NCI-H460 (cell line): ENCODE measurements at places on chromosomes 2 and 18.

- DNase-seq, result peak; percentile 89
Observed at GRCh38 chr2:202965810-202966460, 48.7 kb upstream of the NBEAL1 start.

DNA sequence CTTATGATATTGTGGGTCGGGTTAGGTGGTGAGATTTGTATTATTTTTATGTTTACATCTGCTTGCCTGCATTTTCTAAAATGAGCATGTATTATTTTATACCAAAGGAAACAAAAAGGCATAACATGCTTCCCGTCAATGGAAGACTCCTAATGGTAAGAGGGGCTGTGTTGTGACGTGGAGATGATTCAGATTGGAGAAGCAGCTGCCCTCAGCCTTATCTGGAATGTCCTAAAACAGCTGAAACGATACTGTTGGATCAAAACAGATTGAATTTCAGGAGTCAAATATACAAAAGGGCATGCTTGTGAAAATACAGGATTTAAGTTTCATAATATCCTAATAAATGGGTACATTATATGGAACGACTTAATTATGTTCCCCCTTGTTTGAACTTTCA lies 19.0 kb downstream of the DGKD start:
- DNase-seq, result no peak

GRCh38 chr2:64727013-64727767 lies 73.5 kb upstream of the SERTAD2 start:
- no peak for DNase-seq

GRCh38 chr2:40760071-40760666 lies 308.3 kb upstream of the SLC8A1 start:
- DNase-seq, result peak; percentile 46

- no peak for DNase-seq
Observed at GRCh38 chr18:8749492-8749891, 44.1 kb downstream of the MTCL1 start.

GRCh38 chr18:75439348-75439747 lies 11.8 kb upstream of the SMIM21 start:
- no peak for DNase-seq

GRCh38 chr2:67564076-67564475 lies 166.9 kb downstream of the ETAA1 start:
- DNase-seq, result no peak

DNA sequence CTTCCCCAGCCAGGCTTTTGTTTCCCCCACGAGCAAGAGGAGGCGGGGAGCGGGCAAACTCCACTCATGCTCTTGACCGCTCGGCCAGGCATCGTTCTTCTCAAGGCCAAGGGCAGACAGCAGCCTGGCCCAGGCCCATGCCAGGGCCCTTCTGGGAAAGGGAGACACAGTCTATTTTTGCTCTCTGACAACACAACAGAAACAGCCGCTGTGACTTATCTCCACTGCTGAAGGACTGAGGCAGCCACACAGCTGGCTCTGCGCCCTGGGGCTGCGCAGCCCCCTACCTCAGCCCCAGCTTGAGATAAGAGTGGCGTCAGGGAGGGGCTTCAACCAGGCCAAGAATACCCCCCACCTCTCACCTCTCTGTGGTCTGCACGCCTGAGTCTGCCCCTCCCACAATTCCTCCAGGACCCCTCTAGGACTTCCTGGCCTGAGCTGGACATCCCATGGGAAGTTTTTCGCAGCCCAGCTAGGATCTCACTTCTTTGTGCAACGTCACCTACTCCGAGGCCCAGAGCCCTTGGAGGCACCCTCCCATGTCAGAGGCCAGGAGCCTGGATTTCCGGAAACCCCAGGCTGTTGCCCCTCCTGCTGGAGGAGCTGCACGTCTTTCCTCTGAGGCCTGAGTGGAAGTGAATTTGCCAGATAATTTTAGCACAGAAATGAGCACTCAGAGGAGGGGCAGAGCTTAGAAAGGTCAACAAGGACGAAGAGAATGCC lies 118.9 kb upstream of the OTOS start:
- no peak for DNase-seq

DNA sequence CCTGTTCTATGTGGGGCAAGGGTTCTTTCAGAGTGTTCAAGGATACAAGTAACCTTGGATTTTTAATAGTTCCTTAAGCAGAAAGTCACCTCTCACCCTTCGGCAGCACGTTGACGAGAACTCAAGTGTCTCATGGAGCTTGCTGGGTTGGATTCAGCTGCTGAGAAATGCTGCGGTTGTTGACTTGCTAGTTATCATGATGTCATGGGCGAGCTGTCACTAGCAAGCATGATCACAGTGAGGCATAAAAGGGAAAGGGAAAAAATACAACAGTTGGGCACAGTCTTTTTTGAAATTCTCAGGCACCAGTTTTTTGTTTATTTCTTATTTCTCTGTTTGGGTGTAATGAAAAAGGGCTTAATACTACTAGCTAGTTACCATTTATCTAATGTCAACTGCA lies 53.2 kb downstream of the ADCYAP1 start:
- DNase-seq, result no peak

DNA sequence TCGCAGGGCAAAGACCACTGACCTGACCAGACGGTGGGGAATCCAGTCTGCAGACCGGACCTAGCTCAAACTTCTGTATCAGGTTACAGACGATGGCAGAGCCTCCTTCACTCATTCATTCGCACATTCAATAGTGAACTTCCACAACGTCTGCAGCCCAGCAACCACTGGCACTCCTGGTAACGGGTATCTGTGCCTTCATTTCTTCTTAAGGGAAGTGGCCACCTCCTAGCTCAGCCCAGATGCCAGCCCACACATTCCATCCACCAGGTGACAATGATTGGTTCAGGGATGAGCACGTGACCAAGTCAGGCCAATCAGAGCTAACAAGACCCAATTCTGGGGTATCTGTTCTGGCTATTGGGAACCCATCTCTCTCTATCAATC lies 15.9 kb upstream of the ARMC9 start:
- no peak for DNase-seq

GRCh38 chr2:107325981-107326786 lies 440.2 kb upstream of the ST6GAL2 start:
- DNase-seq, result no peak

- no peak for DNase-seq
Observed at GRCh38 chr18:933082-933481, 28.4 kb downstream of the ADCYAP1 start.

DNA sequence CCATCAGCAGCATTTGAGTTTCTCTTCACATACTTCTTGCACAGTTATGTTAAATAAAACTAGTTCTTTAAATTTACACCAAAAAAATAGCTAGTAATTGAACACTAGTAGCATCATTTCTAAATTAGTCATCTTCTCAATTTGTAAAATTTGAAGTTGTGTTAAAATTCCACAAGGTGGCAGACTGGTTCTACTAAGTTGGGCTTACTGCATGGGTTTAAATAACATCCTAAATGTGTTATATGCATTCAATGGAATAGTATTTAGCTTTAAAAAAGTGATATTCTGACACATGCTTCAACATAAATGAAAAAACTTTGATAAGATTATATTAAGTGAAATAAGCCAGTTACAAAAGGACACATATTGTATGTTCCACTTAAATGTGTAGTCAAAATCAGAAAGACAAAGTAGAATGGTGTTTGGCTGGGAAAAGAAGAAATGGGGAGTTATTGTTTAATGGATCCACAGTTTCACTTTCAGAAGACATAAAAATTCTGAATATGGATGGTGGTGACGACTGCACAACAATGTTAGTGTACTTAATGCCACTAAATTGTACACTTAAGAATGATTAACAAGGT lies 28.7 kb upstream of the RPRD1A start:
- peak; percentile 44 for DNase-seq

DNA sequence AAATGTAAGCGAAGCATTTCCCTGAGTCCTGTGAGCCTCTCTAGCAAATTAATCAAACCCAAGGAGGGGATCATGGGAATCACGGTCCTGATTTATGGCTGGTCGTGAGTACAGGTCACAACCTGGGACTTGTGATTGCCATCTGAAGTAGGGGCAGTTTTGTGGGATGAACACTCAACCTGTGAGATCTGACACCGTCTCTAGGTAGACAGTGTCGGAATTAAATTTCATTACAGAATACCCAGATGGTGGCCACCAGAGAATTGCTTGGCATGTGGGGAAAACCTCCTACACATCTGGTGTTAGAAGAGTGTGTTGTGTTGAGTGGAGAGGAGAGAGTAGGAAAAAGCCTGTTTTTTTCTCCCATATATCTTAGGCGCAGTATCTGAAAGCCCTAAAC lies 12.5 kb downstream of the CAPN14 start:
- no peak for DNase-seq

DNA sequence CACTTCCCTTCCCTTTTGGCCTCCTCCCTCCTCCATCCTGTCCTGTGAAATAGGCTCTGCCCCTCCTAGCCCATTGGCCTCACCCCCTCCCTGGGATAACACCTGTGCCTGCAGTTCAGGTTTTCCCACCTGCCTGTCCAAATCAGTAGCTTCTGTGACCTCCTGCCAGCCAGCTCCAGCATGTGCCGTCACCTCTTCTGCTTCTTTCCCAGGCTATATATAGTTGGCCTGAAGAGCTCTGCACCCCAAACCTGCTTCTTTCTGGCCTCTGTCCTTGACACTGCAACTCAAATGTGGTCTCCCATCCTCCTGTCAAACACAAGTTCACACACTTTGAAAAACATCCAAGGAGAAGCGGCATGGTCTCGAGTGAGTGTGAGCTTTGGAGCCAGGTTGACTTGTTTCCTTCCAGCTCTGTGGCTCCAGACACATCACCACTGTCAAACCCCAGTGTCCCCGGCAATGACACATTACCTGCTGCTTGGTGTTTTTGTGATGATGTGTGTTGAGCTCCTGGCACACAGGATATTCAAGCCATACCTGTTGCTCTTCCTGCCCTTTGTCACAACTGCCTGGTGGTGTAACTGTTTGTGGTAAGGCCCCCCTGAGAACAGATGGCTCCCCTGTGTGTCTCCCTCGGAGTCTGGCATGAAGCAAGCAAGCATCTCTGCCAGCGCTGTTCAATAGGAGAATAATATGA lies 143.6 kb upstream of the DAPL1 start:
- no peak for DNase-seq

DNA sequence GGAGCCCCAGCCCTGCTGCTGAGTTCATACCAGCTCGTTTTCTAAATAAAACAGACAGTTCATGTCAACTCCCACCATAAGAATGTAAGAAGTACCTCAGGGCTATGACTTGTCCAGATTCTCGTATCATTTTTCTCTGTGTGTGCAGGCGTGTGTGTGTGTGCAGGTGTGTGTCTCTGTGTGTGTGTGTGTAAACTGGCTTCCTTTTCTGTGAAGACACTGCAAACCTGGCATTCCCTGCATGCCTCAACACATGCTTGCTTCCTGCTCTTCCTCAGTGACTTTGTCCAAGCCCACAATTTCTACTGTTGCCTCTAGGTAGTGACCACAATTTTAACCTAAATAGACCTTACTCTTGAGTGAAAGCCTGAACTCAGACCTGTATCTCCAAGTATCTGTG lies 879.0 kb downstream of the SLC4A3 start:
- no peak for DNase-seq

DNA sequence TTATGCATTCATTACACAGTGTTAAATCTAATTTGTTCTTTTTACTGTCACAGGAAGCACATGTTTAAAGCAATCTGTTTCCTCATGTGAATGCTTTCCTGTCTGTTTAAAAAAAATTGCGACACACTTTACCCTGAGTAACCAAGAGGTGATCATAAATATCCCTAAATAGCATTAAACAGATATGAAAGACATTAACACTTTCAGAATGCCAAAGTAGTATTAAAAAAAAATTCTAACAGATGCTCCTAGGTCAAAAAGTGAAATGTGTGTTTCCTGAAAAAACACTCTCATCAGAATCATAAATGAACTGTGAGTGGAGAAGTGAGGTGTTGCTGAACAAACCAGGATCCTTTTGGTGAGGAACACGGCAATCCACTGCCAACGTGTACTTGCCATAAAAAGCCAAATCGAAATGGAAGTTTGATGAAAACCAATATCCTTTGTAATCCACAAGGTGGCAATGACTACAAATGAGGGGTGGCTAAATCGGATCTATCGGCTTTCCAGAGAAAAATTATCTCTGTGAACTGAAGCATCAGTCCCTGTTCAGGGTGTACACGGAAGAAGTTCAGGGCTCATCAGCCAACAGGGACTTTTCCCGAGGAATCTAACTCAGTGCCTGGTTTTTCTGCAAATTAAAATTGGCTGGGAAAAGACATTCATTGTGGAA lies 248.9 kb downstream of the TCF4 start:
- DNase-seq, result no peak

GRCh38 chr2:176297067-176297466 lies 27.8 kb downstream of the MTX2 start:
- DNase-seq, result no peak

DNA sequence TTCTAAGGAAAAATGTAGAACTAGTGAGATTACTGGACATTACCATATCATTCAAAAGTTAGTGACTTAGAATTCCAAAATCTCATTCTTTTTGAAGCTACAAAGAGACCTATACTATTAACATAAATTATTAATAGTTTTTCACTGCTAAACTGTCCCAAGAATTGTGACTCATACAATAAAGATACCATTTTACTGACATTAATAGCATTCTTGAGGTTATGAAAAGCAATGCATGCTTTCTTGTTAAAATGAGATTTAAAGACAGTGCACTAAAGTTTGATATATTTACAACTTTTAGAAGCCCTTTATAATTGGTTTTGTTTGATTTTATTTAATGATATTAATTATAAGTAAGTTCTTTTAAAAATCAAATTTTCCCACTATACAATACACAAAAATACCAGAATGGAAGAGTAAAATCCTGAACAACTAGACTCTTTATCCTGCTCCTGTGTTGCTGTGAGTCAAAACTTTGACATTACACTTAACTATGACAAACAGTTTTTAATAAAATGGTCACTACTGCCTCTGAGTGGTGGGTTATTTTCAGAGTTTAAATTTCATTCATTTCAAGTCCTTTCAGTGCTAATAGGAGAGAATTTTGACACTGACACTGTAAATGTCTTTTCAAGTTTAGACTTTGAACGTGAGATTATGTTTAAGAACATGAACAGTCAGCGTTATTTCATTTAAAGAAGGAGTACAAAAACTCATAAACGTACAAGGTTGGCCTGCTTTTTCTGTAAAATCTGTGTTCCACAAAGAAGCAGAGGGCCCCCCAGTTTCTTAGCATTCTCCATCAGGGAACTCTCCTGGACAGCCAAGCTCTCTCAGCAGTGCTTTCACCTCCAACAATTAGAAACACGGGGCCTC lies 54.5 kb downstream of the FAM124B start:
- DNase-seq, result no peak

DNA sequence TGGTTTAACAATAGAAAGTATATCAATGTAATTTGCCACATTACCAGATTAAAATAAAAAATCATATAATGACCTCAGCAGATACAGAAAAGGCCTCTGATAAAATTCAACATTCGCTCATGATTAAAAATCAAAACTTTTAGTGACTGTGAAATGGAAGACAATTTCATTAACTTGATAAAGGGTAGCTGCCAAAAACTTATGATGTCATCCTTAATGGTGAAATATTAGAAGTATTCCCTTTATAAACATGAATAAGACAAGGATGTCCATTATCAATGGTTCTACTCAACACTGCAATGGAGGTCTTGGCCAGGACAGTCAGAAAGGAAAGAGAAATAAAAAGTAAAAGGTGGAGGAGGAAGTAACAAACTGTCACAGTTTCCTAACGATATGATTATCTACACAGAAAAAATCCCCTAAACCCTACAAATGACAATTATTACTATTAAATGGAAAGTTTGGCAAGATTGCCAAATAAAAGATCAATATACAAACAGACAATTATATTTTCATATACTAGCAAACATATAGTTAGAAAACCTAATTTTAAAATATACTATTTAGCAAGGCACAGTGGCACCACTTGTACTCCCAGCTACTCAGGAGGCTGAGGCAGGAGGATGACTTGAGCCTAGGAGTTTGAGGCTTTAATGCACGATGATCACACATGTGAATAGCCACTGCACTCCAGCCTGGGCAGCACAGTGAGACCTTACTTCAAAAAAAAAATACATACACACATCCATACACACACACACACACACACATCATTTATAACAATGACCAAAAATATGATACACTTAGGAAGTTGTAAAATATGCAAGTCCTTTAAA lies 12.8 kb downstream of the METTL8 start:
- DNase-seq, result no peak
